NCI-H1930 (cell line): ENCODE measurements at places on chromosomes 12 and 14.

DNA sequence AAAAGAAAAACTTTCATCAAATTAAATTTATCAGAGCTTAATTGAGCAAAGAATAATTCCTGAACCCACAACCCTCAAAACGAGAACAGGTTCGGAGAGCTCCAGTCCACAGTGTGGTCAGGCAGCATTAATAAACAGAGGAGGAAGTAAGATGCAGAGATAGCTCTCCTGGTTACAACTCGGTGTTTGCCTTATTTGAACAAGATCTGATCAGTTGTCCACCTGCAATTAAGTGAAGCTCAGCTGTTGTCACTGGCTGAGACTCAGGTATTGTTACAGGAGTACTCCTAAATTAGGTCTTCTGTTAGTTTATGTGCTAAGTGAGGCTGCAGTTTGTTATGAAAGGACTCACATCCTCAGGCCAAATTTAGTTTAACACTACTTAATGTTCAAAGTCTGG lies 451.4 kb upstream of the PDE3A start:
- DNase-seq: no peak

DNA sequence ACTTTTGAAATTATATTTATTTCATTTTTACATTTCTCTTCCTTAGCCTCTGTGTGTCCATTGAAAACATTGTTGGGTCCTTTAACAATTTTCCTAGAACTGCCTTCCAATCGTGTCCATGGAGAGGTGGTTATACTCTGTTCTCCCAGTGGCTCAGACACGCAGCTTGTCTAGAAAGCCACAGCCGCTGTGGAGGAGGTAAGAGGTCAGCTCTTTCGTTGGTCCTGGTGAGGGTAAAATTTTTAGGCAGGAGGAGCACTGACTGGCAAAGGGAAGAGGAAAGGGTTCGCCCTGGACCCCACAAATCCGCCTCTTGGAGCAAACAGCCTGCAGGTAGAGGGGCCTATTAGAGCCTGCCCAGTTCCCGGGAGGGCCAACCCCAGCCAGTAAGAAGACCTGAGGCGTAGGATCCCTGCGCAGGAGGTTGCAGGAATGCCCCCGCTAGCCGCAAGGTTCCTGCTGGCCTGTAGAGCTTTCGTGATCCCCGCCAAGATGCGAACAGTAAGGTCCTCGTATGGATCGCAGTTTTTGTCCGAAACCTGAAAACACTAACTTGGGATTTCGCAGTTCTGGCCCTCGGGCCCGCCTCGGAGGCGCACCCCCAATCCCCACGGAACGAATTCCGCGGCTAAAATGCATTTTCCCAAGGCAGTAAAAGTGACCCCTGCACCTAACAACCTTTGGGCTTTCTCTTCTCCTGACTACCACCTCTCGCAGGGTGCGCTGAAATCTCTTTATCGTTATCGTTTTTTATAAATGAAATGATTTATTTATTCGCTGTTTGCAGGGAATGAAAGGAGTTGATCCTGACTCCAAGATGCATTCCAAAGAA lies 7.5 kb upstream of the PAX9 start:
- no peak for DNase-seq

DNA sequence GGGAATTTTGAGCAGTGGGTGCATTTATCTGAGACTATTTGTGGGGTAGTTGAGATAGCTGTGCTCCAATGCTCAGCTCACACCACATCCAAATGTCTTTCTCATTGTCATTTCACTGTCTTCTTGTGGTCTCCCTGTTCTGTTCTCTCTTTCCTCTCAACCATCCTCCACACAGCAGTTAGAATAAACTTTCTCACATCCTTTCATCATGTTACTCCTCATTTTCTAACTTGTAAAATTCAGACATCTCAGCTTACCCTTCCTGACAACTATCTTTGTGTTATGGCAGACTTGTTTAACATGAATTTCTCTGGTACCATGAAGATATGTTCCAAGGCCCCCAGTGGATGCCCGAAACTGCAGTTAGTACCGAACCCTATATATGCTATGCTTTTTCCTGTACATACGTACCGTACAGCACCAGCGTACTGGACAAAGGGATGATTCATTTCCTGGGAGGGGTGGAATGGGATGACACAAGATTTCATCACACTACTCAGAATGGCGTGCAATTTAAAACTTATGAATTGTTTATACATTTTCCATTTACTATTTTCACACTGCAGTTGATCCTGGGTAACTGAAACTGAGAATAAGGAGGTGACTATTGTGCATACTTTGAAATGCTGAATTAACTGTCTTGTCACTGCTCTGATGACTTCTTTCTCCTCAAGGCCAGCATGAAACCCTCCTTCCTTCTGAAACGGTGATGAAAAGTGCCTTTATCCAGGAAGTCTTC lies 177.1 kb upstream of the SLC38A2 start:
- DNase-seq: no peak

- DNase-seq: no peak
Observed at GRCh38 chr12:75315518-75315917, 14.6 kb downstream of the CAPS2 start.

DNA sequence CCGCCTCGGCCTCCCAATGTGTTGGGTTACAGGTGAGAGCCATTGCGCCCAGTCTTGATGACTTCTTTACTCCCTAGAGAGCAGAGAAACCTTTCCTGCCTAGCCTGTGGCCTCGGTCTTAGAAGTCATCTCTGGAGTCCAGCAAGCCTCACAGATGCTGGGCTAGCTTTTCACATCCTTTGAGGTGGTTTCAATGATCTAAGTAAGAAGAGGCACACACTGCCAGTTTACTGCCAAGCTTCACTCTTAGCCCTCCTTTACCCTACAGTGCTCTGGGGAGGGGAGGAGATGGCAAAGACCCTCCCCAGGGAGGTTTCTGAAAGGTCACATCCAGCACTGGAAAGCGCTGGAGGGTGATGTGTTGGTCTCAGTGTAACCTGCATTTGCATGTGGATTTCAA lies 304.8 kb downstream of the PCNX1 start:
- no peak for DNase-seq

DNA sequence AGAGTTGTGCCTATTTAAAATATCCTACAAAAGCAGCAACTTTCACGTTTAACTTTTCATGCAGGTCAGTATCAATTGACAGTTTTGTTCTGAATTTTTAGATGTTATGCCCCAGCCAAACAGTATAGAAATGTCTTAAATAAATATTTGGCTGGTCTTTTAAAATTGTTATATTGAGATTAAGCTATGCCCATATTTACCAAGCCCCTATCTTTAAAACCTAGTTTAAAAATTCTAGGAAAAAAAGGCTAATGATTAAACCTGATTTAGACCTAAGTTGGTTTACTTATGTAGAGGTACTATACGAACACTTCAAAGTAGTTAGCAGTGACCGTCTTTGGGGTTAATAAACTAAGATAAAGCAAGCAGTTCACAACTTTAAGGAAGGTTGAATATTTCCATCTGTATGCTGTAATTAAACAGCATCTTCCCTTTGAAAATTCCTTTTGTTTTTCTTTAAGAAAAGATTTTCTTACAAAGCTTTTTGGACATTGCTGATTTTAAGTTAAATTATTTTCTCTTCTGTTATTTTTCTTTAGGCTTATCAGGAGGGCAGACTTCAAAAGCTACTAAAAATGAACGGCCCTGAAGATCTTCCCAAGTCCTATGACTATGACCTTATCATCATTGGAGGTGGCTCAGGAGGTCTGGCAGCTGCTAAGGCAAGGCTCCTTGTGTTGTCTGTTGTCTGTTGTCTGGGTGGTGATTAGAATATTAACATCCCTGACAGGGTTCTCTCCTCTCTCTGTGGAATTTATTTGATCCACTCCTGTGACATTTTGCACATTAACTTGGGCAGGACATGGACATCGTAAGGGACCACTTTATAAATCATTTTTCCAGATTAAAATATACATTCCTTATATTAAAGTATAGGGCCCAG lies 7.5 kb downstream of the EID3 start:
- DNase-seq: no peak

DNA sequence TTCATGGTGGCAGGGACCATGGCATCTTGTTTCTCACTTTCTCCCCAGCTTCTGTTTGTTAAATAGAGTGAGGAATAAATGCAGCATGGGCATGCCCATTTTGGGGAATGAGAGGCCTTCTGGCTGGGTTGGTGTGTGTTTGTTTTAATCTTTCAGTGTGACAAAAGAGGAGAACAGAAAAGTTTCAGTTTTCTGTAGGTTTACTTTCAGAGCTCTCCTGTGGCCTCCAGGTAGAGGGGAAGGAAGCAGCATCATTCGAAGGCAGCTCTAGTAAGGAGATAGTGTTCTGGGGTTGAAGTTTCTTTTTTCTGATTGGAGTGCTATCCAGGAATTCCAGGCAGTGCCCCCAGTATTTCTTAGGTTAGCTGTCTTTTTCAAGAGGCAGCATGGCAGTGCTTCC lies 15.3 kb downstream of the MSRB3 start:
- DNase-seq: no peak

- no peak for DNase-seq
Observed at GRCh38 chr14:28766469-28766955, at the start of gene FOXG1. Gene FOXG1, plus strand, starts transcription at chr14:28766787. Its CDS starts 493 bp downstream, at chr14:28767280.

GRCh38 chr12:117809509-117809908 lies 159.3 kb downstream of the KSR2 start:
- no peak for DNase-seq

- no peak for DNase-seq
Observed at GRCh38 chr14:104822821-104823615, 22.1 kb downstream of the ZBTB42 start.

- DNase-seq: no peak
Observed at GRCh38 chr14:87041290-87042020, 951.5 kb downstream of the GALC start.

DNA sequence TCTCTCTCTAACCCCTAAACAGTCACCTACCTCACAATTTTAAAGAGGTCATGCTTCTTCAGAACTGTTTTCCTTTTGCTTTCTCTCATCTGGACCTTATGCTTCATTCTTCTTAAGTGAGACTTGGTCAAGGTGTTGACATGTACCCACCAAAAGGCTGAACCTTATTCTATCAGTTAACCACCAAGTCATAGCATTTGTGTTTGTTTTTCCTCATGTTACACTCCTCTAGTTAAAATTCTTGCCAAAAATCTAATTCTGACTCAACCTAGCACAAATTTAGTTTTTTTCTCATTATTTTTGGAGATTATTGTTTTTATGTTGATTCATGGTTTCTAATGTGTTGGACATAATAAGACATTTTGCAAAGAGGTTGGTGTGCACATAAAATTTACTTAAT lies 578.6 kb downstream of the SLC16A7 start:
- DNase-seq: no peak

DNA sequence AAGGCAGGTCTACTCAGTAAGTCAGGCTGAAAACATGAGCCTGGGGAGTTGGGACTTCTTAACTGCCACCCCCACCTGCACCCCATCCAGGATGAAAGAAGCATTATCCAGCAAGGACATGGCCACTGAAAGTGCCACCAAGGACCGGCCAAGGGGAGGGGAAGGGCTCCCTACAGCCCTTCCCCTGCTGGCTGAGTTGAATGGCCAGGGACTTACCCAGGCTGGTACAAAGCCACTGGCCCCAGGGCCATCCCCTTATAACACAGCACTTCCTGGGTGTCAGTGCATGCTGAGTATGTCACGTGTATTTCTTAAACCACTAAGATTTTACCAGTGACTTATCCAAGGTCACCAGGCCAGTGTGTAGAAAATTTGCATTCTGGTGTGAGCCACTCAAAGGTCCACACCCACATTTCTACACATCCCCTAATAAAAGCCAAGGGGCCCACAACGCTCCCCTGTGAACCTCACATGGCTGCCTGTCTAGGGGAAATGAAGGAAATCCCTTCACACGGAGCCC lies 29.3 kb upstream of the ZFP36L1 start:
- DNase-seq: no peak

DNA sequence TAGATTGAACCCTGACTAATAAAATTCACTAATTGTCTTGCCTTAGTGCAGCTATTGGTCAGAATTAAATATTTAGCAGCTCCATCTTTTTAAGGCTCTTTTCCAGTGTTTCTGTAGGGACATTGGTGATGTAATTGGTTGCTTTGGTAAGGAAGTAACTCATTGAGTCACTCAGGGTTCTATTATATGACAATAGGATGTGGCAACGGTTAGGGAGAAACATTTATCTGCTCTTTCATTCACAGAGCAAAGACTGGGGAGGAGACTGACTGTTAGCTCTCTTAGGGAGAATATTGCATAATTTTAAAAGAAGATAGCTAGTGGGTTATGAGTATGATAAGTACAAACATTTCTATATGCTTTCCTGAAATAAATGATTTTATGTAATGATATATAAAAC lies 616.5 kb downstream of the TRHDE start:
- DNase-seq: no peak

DNA sequence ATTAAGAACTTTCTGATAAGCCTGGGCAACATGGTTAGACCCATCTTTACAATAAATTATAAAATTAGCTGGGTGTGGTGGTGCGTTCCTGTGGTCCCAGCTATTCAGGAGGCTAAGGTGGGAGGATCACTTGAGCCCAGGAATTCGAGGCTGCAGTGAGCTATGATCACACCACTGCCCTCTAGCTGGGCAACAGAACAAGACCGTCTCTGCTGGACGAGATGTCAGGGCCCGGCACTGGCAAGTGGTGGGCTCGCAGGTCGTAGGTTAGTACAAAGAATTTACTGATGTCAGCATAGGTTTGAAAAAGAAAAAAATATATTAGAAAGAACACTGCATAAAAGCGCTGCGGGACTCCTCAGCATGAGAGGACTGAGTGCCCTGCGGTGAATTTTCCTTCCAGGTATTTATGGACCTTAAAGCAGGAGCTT lies 15.7 kb upstream of the VSIG10 start:
- DNase-seq: no peak

- DNase-seq: no peak
Observed at GRCh38 chr12:119781804-119782203, 95.3 kb downstream of the CIT start.

GRCh38 chr12:51888316-51889215 lies 663 bp downstream of the ANKRD33 start:
- no peak for DNase-seq

DNA sequence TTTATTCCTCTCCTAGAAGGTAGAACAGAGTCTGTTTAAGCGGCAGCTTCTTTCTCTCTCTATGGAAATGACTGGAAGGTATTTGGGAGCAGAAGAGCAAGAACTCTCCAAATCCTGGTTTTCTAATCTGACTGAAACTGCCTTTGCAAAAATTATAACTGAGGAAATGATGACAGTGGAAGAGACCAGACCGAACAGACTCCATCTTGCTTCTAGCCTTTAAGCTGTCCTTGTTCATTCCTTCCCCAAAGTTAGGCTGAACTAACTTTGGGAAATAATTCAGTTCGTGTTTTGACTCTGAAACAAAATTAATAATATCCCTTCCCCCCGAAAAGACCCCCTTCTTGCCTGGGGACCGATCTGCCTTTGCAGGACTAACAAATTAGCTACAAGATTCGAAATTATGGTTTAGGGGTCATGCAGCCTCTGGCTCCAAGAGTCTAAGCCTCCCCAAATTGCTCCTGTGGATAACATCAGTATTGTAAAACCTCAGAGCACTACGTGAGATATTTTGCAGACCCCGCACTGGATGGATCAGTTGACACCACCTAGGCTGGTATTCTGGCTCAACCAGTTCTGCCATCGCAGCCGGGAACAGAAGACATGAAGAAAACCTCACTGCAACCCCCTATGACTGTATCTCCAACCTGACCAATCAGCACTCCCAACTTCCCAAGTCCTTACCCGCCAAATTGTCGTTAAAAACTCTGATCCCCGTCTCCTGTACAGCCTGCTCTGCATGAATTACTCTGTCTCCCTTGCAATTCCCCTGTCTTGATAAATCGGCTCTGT lies 14.1 kb downstream of the SELPLG start:
- DNase-seq: no peak

- no peak for DNase-seq
Observed at GRCh38 chr12:5257763-5258495, 174.0 kb upstream of the NTF3 start.

GRCh38 chr14:55832122-55832911 lies 252.3 kb downstream of the KTN1 start:
- DNase-seq: no peak
